Fibroblast of the conjunctiva (primary cell): ENCODE measurements at places on chromosomes 11 and 22.

DNA sequence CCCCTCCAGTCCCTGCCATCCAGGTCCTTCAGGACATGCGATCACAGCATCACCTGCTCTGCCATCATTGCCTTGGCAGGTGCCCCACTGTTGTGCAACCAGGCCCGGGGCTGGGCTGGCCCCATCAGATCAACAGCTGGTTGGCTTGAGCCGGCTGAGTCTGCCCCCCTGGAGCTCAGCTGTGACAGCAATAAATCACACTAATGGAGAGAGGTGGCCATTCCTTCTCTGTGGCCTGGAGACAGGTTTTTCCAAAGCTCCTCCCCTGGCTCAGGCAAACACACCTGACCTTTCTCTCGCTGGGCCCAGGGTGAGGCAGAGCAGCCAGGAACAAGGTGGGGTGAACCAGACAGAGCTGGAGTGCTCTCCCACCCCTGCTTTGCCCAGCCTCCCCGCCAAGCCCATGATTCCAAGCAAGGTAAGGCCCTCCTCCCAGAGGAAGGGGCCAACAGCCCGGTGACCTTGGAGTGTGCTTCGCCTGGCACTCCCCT is 8.9 kb upstream of the FXYD2 start:
- DNase-seq, result no peak

DNA sequence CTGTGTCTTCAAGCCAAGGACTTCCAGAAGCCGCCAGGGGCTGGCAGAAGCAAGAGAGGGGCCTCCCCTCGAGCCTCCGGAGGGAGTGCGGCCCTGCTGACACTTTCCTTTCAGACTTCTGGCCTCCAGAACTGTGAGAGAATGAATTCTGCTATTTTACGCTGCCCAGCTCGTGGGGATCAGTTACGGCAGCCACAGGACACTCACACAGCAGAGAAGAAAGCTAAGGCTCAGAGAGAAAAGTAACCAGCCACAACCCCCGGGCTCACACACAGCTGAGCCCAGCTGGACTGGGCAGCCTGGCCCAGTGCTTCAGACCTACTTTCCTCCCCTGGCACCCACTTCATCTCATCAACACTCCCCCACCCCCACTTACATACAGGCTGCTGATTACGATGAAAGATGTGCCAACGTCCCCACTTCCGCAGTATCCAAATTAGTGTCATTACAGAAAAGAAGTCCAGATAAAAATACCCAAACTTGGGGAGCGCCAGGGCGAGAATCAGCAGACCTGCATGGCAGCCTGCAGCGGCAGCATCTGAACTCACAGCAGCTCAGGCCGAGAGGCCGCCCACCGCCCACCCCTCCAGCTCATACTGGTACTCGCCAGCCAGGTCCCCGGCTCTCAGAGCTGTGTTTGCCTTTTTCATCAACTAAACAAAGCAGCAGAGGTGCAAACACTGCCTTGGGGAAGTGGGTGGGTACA is 15.3 kb downstream of the PHF21B start:
- DNase-seq, result no peak

- no peak for DNase-seq
These were observed 11.4 kb downstream of the GNB1L start for GRCh38 chr22:19843107-19843856.

GRCh38 chr11:124793466-124794278 is 6.5 kb downstream of the MSANTD2 start:
- peak; percentile 29 for DNase-seq

DNA sequence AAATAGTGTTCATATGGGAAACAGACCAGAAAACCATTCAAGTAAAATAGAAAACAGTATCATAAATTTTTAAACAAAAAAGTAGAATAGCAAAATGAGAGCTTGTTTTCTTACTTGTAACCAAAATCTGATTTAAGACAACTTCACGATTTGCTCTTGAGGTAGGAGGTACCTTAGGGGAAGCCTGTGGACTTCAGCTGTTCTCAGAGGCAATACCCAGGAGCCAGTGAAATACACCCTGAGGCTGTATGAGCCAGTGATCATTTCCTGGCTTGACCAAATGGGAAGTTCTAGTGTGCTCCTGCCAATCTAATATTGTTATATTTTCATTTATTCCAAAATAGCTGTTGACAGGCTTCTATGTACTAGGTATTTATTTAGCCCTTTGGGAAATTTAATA is 104.8 kb downstream of the ARHGAP42 start:
- DNase-seq, result no peak

DNA sequence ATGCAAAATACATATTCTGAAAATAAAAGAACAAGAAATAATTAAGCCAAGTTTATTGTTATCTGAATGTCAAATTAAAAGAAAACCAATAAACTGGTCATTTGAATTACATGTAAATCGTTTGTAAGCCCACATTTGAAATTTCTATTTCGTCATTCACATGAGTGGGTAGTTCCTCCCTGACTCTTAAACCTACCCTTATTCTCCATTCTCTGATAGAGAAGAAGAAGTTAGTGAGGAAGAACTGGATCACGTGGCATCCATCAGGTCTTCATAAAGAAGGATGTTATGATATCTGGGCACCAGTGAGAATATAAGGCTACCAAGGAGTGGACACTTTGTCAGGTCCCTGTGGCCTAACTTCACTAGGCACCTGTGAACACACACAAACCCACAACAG is 328.1 kb downstream of the OPCML start:
- DNase-seq, result no peak

GRCh38 chr22:23370251-23370650 is 189.9 kb downstream of the BCR start:
- no peak for DNase-seq

GRCh38 chr11:73177380-73177777 is 35.3 kb upstream of the FCHSD2 start:
- DNase-seq, result no peak

DNA sequence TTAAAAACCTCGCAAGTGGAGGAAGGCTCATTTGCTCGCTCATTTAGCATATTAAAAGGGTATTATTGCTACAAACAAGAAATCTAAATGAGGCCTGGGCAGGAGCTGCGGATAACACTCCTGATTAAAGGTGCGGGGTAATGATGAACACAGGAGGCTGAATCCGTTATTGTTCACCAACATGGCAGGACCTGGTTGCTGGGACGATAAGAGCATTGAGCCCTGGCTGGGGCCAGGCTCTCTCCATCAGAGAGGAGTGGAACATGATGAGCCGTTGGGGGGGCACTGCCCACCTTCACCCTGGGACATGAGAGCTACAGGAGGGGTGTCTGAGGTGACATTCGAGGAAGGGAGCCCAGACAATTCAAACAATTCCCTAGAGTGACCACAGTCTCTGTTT is 211.7 kb downstream of the NXPE2 start:
- no peak for DNase-seq

GRCh38 chr11:102168481-102168880 is 58.2 kb downstream of the YAP1 start:
- DNase-seq, result no peak

GRCh38 chr11:105081412-105082150 is 36.4 kb upstream of the CARD16 start:
- no peak for DNase-seq

DNA sequence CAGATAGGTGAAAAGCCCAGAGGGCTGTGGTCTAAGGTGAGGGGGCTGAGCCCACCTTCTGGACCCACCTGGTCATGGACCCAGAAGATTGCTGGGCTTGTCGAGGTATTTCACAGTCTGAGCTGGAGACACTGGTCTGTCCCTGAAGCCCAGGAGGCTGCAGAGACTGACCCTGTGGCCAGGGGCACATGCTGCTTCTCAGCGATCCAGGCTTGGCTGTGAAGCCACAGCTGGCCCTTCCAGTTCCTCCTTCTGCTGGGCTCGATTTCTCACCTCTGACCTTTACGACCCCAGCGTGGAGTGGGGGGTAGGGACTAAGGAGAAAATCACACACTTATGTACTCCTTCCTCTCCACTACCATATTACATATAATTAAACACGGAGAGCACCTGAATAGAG is 88.5 kb downstream of the NECTIN1 start:
- no peak for DNase-seq

- DNase-seq, result peak; percentile 60
These were observed at the start of gene ZC3H7B for GRCh38 chr22:41301085-41302020. TSS of gene ZC3H7B (plus strand) at chr22:41301525. CDS start at chr22:41320661, 19,136 bp downstream.

- no peak for DNase-seq
These were observed 29.5 kb downstream of the APOL5 start for GRCh38 chr22:35746946-35747703.

GRCh38 chr11:197741-198235 is 4.9 kb downstream of the SCGB1C1 start:
- DNase-seq, result no peak

DNA sequence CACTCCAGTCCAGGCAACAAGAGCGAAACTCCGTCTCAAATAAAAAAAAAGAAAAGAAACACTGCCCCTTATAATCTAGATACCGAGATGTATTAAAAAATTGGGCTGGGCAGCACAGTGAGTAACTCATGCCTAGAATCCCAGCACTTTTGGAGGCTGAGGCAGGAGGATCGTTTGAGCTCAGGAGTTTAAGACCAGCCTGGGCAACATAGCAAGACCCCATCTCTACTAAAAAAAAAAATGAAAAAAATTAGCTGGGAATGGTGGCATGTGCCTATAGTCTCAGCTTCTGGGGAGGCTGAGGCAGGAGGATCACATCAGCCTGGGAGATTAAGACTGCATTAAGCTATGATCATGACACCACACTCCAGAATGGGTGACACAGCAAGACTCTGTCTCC is 24.9 kb downstream of the DDX6 start:
- no peak for DNase-seq

DNA sequence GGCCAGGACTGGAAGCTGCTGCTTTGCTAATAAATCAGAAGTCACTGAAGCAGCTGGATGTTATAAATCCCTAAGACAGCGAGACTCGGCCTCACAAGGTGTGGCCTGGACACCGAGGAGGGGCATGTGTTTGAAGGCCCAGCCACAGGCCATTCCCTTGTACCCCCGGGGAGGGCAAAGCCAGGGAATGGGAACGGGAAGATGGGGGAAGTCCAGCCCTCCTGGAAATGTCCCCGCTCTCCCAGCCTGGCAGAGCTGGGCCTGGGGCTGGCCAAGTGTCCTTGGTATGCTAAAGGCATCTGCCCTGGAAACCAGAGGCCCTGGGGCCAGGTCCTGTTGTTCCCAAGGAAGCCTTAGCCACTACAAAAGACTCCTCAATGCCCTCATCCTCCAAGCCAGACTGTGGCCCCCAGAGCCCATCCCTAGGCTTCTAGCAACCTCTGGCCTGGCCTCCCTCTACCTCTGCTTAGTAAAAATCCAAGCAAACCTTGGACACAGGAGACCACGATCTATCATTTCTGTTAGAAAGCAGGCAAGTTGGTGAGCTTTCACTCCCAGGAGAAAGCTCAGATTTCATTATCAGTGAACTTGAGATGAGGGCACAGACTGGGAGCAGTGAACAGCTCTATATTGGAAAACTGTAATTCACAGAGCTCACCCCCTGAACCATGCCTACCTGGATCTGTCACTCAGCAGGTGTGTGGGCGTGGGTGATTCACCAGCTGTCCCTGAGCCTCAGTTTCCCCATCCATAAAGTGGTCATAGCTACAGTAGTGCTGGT is 11.0 kb downstream of the CHST1 start:
- DNase-seq, result no peak

GRCh38 chr11:95299078-95299679 is 68.2 kb upstream of the SESN3 start:
- DNase-seq, result no peak

DNA sequence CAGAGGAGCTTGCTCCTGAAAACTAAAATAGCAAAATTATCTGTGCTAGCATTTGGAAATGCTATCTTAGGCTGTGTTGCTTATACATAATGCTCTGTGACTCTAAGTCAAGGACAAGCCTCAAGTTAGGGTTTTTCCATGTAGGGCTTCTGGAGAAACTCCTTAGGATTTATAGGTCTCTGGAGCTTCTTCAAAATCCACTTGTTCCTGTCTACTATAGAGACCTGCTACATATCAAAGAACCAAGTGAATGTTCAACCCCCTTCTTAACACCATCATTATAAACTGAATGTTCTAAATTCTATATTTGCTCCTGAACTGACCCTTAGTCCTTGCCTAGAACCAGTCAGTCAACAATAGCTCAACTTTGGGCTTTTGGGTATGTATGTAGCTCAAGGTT is 523.1 kb upstream of the CCDC90B start:
- no peak for DNase-seq

GRCh38 chr11:62892077-62892922 is 11.6 kb downstream of the SLC3A2 start:
- DNase-seq, result no peak

DNA sequence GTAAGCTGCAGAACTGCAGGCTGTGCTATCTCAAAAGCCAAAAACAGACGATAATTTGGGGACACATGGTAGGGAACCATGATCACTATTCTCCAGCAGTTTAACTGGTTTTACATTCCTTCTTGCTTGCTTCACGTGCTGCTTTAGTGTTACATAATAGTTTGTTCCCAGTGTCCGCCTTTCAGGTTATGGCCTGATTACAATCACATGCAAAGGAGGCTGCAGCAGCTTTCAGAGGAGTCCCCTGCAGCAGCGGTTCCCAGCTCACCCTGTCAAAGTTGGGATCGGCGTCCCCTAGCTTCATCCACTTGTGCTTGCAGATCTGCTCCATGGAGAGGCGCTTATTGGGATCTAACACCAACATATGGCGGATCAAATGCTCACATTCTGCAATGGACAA is 39.2 kb upstream of the APOA1 start:
- no peak for DNase-seq

GRCh38 chr11:68213135-68213515 is at the start of gene KMT5B:
TSS of gene KMT5B (minus strand) at chr11:68213296. CDS start at chr11:68190076, 23,220 bp downstream.
- no peak for DNase-seq

DNA sequence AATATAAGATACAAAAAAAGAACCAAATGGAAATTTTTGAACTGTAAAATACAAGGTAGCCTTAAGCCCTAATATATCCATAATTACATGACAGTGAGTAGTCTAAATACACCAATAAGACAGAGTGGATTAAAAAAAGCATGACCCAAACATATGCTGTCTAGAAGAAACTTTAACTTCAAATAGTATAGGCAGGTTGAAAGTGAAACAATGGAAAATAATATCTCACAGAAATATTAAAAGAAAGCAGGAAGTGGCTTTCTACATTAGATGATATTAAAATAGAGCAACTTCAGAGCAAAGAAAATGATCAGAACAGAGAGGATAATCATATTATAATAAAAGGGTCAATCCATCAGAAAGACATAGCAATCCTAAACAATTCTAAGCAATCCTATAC is 21.8 kb downstream of the DCUN1D5 start:
- DNase-seq, result no peak

DNA sequence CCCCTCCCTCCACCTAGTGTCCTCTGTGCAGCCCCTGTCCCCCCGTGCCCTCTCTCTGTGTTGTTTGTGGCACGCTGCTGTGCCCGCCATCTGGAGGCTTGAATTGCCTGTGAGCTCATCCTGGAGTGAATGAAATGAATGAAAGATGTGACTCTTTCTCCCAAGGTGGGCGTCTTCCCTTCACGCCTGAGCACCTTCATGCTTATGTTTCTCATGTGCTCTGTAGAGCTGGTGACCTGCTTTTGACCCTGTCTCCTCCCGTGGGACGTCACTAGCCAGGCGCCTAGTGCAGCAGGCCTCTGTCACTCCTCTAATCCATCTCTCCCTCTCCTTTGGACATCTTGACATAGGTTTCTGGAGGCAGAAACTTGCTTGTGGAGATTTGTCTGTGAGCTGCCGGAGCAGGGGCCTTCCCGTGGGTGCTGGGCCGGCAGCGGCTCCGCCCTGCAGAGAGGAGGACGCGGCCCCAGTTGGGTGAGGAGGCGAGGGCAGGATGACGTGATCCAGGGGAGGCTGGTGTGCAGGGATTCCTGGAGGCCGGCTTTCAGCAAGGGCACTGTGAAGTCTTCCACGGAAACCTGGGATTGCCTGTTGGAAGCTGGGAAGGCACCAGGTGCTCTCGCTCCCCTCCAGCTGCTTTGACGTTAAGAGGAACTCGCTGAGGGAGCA is 40.6 kb downstream of the MUC6 start:
- DNase-seq, result no peak
